M059J (cell line): ENCODE measurements at places on chromosomes 4 and X.

GRCh38 chrX:16474511-16474910 lies 175.4 kb upstream of the S100G start:
- DNase-seq = no peak

DNA sequence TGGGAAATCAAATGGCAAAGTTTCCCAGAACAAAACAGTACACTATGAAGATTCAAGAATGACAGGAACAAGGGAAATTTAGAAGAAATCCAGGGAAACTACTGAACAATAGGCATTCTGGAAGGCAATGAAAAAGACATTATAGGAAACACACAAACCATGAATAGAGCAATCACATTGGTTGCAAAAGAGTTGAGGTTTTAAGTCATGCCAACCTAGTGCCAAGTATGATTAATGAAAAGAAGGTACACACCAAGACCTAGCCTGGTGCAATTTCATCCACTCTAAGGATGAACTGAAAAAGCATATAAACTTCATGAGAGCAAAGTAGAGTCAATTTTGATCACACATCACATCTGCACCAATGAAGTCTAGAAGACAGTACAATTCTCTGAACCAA lies 326.9 kb downstream of the PDHA2 start:
- DNase-seq = peak; percentile 20

DNA sequence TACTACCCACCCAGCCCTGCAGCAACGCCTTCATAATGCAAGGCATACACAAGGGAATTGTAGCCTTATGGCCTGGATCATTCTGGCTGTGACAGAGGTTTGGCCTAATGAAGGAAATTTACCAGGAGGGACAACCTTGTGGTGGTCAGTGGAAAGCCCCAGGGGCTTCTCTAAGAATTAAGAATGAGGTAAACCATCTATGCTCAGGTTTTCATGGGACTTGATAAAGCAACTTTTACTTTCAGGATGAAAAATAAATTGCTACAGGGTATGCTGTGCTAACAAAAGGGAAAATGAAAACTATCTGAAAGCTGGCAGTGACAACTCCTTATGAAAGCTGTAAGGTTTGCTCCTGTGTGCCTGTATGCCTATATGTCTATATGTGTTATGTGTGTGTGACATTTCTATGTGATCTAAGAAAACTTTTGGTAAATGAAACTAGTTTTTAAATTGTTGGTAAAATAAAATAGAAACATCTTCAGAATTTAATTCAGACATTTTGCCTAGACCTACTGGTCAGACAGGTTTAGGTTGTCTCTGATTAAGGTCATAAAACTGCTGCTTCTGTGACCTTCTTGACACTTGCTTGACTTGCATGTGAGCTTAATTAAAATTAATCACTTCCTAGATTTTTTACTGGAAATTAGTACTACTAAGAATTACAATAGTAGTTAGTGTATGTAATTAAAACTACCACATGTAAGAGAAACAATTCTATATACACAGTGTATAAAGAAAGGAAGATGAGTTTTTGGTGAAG lies 19.9 kb upstream of the TXK start:
- no peak for DNase-seq

DNA sequence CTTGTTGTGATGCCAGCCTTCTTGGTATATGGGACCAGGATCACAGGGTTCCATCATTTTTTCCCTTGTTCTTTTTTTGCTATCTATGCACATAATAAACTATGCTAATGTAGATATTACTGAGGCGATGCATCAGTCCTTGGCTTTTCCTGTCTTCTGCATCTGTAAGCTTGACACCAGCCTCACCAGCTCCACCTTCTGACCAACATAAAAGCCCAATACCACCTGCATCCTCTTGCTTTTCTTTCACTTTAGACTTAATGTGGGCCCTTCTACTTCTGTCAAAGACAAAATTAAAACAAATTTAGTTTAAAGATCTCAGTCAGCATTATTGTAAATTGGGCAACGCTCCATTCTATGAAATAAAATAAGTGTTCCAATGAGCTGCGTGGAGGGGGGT lies 1718.8 kb upstream of the PCDH10 start:
- no peak for DNase-seq

- peak; percentile 68 for DNase-seq
Observed at GRCh38 chr4:141180991-141181761, 39.5 kb upstream of the ZNF330 start.

GRCh38 chr4:14853176-14853943 lies 148.9 kb upstream of the CPEB2 start:
- peak; percentile 67 for DNase-seq

GRCh38 chrX:154140742-154141141 lies 3.3 kb upstream of the OPN1LW start:
- DNase-seq = no peak

DNA sequence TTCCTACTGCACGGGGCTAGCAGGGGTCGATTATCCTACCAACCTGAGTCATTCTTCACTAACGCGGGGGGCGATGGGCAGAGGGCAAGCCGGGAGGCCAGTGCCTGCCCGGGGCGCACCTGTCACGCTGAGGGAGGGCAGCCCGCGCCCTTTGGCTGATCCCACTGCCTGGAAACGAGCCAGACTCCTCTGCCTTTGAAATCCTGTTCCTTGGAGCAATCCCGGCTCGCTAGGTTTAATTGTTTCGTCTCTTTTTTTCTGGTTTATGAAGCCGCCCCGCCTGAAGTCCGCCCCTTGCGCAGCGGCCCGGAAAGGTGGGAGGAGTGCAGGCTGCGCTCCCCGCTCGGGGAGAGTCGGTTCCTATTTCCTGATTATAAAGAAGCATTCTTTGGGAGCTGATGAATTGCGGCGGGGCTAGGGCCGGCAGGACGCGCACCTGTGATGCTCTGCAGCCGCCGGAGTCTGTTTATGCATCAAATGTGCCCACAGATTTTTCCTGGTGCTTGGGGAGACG lies 484.2 kb downstream of the BCOR start:
- peak; percentile 51 for DNase-seq

DNA sequence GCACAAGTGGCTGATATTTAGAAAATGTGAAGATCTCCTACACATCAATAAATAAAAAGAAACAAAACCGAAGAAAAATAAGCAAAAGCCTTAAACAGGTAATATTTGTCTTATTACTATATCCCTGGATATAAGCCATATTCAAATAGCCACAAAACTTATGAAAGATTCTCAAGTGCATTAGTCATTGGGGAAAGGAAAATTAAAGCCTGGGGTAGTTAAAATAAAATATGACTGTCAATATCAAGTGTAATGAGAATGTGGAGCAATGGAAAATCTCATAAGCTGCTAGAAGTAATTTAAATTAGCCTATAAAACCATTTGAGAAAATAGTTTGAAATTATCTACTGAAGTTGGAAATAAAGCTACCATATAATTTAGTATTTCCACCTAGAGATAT lies 399.9 kb downstream of the GASK1B start:
- no peak for DNase-seq

DNA sequence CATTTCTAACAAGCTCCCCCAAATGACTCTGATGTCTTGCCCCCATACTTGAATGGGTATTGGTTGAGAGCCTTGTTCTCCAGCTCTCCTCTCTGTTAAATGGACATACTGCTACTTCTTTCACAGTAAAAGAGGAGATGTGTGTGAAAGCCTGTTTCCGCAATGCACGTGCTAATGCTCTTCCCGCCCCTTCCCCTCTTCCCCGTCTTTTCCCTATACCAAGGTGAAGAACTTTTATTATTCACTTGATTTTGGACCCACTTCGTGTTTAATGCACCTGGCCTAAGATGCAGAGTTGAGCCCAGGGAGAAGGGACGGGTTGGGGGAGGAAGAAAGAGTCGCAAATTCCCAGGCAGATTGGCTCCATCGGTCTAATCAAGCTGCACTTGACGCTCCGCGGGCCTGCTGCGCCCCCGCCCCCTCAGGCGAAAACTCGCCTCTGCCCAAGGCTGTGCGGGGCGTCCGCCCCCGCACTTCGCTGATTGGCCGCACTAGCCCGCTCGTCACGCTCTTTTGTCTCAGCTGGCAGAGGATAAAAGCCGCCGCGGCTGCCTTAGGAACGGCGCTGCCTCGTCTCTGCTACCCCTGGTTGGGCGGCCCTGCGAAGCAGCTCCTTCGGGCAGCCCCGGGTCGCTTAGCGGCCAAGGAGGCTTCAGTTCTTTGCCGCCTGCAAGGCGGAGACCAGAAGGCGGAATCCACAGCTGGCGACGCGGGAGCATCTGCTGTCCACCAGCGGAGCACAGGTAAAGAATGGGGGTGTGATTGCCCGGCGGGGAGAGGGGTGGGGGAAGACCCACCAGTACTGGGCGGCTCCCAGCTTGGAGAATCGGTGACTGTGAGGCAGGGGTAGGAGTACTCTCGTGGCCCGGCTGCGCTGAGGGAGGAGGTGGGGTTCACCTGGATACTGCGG lies at the start of gene ZCCHC12:
ZCCHC12 (plus strand) TSS at position 562 of the 910 bp plus-strand sequence. CDS start 1,421 bp downstream, outside the sequence.
- DNase-seq = peak; percentile 62

DNA sequence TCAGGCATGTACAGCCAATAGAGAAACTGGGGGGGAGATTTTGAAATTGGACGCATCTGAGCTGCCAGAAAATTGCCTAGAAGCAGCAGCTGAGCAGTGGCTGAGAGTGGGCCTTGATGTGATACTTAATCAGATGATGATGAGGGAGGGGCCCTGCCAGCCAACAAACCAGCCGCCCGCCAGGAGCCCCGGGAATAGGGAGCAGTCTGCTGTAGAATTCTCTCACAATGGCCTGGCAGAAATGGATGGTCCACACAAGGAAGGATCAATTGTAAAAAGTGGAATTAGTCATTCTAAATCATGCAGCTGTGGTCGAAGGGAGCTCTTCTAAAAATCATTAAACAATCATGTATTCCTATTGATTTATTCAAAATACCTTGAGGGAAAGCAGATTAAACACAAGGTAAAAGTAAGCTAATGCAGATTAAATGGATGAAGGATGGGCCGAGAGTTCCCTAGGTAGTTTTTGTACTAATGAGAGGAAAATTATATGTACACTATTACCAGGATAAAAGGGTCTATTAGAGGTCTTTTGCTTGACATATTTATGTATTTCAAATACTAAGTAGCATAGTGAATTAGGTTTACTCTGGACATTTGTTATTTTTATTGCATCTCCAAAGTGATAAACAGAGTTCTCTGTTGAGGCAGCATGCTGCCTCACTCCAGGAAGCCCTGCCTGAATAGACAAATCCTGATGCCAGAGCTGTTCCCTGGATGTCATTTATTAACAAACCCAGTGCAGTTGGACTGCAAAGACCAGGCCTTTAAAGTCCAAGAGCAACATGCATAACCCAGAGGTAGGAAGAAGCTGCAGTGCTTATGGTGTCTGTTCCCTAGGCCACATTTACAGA lies 91.3 kb downstream of the NKX6-1 start:
- no peak for DNase-seq

- no peak for DNase-seq
Observed at GRCh38 chr4:31146366-31146765, 426.2 kb downstream of the PCDH7 start.

DNA sequence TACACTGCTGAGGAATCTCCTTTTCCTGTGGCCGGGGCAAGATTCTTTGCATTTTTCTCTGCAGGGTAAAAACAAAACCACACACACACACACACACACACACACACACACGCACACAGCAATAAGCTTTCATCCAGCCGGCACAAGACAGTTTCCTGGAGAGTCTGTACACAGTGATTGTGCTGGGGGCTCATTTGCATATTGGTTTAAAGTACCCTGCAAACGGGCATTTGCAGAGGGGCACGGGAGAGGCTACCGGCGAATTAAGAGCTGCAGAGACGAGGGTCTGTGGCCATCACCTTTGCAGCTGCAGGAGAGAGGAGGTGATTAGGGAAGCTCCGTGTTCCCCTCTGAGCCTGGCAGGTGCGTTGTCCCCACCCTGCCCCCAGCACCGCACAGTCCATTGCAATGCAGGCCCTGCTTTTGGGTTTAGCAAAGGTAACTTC lies 219.9 kb downstream of the SHOX start:
- no peak for DNase-seq

DNA sequence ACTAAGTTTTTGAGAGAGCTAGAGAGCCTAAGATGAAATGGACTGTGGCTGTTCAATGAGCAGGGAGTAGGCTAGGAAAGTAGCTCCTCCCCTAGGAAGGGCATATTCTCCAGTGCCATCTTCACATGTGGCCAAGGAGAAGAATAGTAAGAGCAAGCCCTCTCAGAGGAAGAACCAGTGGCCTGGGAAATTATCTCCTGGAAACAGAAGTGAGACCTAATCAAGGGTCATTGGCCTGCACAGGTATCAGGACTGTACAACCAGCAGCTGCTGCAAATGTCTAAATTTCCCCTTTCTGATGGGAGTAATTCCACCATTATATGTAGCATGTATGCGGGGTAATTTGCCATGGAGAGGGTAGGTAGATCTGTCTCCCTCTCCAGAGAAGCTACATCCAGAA lies 334.8 kb upstream of the RASGEF1B start:
- no peak for DNase-seq

GRCh38 chrX:48961585-48962091 lies 4.2 kb upstream of the OTUD5 start:
- no peak for DNase-seq

DNA sequence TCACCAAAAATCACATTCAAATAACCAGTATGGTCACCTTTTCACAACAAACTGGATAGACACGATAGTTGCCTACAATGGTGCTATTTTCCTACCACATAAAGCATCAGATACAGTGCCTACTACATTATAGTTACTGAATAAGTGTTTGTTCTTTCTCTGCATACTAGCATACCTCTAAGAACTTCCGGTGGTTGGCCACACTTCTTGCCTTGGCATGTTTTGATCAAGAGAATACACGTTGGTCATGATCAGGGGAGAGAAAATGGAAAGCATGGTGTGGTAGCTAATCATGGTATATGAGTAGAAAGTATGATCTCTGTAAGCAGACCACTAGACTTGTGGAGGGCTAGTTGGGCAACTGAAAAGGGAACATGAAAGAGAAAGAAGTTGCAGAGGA lies 322.8 kb upstream of the DIAPH2 start:
- no peak for DNase-seq

DNA sequence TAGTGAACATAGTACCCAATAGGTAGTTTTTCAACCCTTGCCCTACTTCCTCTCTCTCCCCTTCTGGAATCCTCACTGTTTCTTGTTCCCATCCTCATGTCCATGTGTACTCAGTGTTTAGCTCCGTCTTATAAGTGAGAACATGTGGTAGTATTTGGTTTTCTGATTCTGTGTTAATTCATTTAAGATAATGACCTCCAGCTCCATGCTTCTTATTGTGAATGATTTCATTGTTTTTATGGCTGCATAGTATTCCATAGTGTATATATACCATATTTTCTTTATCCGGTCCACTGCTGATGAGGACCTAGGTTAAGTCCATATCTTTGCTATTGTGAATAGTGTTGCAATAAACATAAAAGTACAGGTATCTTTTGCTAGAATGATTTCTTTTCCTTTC lies 31.0 kb downstream of the IRF2 start:
- no peak for DNase-seq

DNA sequence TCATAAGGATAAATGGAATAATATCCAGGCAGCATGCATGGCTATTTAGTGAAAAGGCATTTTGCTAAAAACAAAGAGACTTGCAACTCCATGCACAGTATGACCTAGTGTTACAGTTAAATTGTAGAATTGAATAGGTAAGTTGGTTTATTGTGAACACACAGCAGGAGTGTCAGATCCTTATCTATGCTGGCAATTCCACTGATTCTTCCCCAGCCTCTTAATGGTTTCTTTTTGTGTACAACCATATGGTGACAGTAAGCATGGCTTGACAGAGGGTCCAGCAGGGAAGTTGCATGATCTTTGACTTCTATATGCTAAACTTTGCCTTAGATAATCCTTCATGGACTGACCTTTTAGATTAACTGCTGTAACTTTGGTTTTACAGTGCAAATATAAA lies 936.6 kb upstream of the EPHA5 start:
- no peak for DNase-seq

GRCh38 chr4:153127760-153128494 lies 76.3 kb upstream of the TRIM2 start:
- peak; percentile 76 for DNase-seq

- peak; percentile 49 for DNase-seq
Observed at GRCh38 chrX:10722851-10723250, 102.5 kb upstream of the MID1 start.

- no peak for DNase-seq
Observed at GRCh38 chr4:75678965-75679364, 5.8 kb upstream of the G3BP2 start.
